ENCODE measurements at places on chromosomes 4 and X.

DNA sequence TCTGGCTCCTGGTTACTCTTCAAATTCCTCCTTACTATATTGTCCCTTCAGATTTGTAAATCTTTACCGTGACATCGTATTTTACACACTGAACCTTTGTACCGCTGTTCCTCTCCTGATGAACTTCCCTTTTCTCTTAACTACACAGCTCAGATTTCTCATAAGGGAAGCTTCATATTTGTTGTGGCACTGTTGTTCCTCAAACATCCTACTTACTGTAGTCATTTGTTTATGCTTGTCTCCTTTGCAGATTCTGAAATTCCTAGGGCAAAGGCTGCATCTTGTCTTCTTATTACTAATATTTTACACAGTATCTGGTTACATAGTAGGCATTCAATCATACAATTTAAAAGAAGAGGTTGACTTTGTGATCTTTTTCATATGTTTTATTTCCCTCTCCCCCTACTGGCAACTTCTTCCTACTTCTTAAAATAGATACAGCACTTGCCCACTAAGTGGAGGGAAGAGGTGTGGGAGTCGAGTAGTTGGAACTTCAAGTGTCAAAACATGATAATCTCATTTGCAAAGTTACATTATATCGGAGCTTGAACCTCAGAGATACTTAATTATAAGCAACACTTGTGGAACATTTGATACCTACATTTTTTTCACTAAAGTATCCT, 50.0 kb downstream of the TET2 start:
- no peak for DNase-seq

DNA sequence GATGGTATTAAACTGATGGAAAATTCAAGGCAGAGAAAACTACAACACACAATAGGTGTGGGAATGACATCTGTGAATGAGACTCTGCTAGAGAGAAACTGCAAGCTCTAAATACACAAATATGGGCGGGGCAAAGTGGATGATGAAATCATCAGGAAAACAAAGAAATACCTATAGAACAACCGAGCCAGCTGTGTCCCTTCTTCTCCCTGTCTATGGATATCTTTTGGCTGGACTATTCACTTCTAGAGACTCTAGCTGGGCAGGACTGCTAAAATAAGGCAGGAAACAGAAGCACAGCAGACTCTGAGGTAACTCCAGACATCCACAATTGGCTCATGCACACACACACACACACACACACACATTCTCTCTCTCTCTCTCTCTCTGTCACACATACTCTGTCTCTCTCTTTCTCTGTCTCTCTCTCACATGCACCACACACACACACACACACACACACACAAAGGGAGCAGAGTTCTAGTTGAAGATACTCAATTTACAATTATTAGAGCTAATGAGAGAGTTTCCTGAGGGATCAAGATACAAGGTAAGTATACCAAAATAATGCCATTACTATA, 27.2 kb upstream of the EDNRA start:
- DNase-seq = no peak

DNA sequence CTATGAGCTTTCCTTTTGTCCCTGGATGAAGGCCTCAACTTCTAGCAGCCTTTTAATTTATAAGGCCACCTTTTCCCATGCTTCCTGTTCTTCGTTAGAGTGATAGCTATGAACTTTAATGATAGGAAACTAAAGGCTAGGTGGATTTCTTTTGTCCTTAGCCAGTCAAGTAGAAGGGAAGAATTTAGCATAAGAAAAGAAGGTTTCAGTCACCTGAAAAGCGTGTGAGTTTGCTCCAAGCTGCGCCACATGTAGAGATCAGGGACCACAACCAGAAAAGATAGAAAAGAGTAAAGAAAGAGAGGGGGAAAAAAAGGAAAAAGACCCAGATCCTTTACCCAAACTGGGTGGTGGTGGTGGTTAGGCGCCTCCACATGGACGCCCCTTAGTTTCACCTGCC, 28.6 kb downstream of the LUZP4 start:
- no peak for DNase-seq

DNA sequence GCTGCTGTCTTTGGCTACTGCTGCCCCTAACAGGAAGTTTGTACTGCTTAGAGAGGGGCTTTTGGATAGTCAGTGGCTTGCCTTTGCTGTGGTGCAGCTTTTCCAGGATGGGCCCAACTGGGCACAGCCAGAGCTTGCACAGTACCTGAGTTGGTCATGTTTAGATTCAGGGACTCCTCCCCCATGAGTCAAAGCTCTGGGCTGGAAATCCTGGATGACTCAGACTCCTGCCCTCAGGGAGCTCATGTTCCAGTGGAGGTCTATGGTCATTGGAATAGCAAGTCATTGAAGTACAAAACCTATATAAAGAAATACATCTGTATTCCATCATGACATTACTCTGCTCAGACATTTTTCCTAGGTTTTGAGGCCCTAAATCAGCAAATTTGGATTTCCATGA, 66.7 kb upstream of the PJA1 start:
- DNase-seq = no peak

DNA sequence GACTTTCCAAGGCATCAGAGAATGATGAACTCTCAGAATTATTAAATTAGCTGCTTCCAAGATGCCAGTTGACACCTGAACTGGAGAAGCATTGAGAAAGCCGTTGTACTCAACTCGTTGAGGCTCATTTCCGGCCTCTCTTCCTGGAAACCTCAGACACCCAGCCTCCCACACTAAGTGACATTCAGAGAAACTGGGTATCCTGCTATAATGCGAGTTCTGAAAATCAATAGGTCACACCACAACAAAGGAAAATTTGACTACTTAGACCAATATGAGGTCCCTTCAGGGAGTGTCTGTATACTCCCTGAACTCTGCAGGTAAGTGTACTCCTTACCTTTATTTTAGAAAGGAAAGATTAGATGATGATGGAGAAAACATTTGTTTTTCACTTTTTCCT, 51.2 kb downstream of the ENPEP start:
- no peak for DNase-seq

DNA sequence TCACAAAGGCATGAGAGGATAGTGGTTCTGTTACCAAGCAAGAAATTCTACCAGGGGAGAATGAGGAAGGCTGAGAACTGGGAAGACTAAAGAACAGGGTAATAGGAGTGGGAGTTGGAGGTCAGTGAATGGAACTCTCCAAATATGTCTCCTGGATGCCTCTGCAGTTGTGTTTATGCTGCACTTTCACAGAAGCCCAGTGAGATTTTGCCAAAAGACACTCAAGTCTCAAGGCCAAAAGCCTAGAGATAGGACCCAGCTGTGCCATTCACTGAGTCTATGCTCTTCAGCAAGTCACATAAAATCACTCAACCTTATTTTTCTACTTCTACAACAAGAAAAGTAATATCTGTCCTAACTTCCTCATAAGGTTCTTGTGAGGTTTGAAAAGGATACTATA, 285.4 kb downstream of the UNC5C start:
- no peak for DNase-seq

GRCh38 chrX:152428120-152428519, 23.0 kb downstream of the GABRA3 start:
- no peak for DNase-seq

- DNase-seq = no peak
Observed at GRCh38 chr4:6808259-6808658, 25.7 kb downstream of the KIAA0232 start.

DNA sequence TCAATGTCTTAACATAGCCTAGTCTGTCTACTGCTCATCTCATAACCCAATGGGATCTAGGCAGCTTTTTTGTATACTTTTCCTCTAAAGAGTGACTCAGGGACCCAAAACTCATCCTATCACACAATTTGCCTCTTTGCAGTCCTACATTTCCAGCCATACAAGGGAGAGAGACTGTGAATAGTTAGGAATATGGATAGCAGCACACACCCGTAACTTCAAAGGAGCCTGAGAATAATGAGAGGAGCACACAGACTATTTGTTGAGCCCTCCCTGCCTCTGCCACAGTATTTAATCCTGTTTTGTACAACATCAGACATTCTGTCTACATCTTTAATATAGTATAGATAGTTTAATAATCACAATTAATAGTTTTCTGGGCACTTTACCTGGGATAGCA, 83.2 kb downstream of the AREG start:
- no peak for DNase-seq

DNA sequence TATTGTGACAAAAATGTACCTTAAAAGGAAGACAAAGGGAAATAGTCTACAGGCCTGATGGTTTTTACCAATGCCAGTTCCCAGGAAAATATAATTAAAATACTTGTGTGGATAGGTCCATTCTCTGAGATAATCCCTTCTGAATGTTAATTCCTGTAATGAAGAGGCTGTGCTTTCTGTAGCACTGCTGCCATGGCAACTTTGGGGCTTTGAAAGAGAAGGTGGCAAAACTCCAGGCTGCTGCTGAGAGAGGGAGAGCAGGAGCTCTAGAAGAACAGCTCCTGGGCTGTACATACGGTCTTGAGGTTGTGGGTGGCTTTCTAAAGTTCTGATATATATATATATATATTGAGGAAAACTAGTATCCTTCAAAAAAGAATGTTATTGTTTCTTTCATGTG, 125.4 kb downstream of the PDLIM5 start:
- DNase-seq = no peak

DNA sequence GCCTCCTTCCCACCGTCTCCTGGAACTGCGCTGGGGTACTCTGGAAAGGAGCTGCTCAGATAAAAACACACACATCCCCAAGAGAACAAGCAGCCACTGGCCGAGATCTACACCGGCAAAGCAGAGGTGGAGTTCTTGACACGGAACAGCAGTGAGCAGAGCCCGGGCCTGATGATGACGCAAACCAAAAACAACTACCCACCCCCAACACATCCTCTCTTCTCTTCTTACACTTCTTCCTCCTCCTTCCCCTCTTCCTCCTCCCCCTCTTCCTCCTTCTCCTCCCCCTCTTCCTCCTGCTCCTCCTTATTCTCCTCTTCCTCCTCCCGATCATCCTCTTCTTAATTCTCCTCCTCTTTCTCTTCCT, 4.6 kb downstream of the PNMA5 start:
- no peak for DNase-seq

DNA sequence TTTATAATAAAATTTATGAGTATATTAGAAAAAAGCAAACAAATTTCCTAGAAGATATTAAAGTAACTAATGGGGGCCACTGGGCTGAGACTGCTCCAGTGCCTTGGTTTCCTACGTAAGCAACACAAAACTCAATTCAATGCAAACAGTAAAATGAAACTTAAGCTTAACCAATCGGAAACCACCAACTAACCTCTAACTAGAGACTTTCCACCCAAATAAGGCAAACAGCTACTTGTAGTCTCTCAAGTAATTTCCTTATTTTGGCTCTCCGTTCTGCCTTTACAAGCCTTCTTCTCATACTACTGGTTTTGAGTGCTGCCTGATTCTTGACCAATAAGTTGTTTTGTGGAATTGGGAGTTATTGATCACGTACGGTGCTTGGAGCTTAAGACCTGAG, 167.3 kb upstream of the VEGFC start:
- DNase-seq = no peak

- DNase-seq = peak; percentile 50
Observed at GRCh38 chrX:119235872-119236622, at the start of gene PGRMC1. Gene PGRMC1 (plus strand): TSS chrX:119236285. CDS start chrX:119236364, 79 bp downstream.

DNA sequence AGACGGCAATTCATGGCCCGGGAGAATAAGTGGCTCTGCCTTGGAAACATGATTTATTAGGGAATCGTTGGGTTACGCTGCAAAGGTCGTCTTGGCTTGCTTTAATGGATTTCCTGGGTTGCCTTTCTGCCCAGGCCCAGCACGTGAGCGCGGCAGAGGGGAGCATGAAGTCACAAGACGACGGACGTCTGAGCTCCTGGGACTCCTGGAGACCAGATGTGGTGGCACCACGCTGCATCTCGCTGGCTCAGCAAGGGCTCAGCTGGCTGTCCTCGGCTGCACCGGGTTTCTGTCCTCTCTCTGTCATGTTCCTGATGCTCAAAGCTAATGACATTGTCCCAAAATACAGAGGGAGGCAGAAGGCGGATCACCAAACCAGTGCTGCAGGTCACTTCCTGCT, 61.2 kb downstream of the C4orf50 start:
- DNase-seq = no peak

DNA sequence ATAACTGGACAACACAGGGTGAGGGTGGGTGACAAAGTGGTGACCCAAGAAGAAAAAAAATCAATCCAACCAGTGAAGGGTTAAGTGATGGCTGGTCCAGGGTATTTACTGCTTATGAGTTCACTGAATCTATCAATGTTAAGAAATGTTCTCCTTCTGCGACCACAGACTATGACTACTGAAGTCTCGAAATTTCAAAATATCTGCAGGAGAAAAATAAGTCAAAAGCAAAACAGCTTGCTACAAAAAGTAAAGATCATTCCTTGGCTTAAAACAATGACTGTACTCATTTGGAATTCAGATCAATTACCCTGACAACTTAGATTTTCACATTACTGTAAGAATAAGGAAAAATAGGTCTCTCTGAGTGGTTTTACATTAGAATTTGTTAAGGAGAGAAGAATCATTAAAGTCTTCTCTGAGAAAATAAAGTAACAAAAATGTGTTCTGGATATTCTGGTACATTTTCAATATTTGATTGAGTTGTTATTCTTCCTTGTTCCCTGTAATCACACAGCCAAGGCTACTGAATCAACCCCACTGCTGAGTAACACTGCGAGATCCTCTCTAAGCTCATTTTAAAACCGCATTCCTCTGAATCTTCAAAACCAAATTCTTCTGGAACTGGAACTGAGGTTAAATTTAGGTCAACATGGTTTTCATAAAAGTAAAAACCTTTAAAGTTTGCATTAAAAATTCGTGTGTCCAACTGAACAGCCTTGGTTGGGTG, 22.7 kb downstream of the SMPX start:
- no peak for DNase-seq

GRCh38 chr4:140152013-140152703, 1.8 kb downstream of the MAML3 start:
- no peak for DNase-seq
